Stimulated activated naive CD8-positive, alpha-beta T cell treated with anti-CD3 and anti-CD28 coated beads, Interleukin-15, Interleukin-2, amounts not matched to agents 100 U/mL and 50 U/mL, for 24 hours (primary cell): ENCODE measurements at places on chromosomes 5 and 9.

- no peak for DNase-seq
Measured at GRCh38 chr9:113906411-113907110, 30.5 kb downstream of the ZNF618 start.

DNA sequence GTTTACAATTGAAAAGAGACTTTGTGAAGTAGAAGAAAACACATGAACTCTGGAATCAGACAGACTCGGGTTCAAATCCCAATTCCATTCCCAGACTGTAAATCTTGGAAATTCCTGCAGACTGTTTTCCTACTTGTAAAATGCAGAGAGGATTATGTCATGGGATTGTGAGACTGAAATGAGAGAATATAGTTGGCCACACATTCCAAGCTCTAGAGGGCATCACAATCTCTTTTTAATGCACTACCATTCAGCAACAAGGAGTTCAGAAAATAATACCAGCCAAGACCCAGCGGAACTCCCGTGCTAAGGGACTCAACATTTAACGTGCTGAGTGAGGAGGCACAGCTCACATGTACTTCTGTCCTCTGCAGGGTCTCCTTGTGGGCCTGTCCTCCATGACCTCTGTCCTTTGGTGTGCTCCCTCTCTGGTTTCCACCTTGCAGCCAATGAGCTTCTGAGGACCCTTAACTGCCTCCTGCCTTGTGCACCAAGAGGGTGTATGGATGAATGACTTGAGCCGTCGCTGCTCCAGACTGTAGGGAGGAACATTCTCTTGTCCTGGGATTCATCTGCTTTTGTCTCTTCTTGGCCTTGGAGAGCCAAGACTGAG lies 263.5 kb downstream of the NTRK2 start:
- DNase-seq, result no peak

GRCh38 chr9:70085241-70085640 lies 41.6 kb downstream of the MAMDC2 start:
- DNase-seq, result no peak

- DNase-seq, result no peak
Measured at GRCh38 chr5:76807296-76807695, 11.5 kb upstream of the F2RL1 start.

GRCh38 chr5:92605591-92605990 lies 975.4 kb downstream of the NR2F1-AS1 start:
- no peak for DNase-seq

DNA sequence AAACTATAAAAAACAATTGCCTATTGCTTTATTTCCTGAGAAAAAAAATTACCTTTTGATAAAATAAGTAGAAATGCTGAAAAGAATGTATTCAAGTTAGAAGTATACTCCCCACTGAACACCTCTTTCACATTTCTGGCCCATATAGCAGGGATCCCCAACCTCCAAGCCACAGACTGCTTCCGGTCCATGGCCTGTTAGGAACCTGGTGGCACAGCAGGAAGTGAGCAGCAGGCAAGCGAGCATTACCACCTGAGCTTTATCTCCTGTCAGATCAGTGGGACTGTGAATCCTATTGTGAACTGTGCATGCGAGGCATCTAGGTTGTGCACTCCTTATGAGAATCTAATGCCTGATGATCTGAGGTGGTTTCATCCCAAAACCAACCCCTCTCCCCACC lies 563.9 kb downstream of the RAB3C start:
- DNase-seq, result no peak

DNA sequence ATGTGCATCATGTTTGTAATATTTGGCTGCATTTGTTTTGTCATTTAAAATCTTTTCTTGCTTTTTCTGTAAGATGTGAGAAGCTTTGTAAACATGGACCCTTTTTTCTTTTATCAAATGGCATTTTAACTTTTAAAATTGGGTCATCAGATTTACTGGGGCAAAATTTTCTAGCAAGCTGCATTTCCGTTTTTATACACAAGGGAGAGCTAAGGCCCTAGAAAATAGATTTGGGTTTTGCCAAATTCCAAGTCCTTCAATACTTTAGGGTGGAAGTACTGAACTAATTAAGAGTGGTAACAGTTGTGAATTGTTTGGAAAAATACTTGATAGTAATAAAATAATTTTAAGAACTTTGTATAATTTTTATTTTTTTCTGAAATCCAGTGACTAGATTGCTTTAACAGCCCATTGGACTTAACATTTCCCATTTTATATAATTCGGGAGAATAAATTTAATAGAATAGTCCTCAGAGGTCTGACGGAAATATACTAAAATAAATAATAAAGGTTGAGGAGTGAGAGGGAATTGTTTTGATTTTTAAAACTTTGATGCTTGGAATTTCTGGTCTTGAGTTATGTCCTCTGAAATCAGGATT lies 117.4 kb downstream of the SMARCA2 start:
- no peak for DNase-seq

DNA sequence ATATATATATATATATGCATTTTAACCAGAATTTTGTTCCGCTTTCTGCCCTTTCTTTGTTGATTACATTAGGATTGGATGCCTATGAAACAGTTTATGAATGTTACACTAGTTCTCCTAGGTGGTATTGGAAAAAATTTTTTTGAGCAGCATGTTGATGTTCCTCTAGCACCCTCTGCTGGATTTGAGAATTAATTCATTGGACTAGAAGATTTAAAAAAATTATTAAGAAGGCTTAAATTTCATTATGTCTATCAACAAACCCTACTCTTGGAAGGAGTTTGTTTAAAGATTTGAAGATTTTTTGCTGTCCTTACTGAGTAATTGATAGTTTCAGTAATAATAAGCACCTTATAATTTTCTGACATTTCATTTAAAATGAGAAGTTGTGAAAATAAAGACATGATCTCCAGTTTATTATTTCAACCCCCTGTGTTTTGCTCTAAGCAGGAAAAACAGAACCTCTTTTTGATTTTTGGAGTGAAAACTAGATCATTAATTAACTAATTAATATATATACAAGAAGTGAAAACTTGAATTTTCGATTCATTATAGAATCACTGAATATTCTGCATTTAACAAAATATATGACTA lies 89.6 kb downstream of the CCDC171 start:
- no peak for DNase-seq

DNA sequence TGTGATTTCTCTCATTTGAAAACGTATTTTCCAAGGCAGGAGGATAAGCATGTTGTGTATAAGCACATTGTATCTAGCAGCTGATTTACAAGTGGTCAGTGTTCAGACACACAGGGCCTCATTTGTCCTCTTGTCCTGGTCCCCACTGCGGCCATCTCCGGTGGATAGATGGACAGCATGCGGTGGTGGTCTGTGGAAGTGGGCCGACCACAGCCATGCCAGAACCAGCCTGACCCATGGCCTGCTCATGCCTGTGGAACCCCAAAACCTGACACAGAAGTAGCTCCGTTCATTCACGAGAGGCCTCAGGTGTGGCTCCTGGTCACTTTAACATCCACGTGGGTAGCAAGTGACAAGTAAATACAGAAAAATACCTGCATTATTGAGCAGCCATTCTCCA lies 14.6 kb downstream of the IRX2 start:
- no peak for DNase-seq

DNA sequence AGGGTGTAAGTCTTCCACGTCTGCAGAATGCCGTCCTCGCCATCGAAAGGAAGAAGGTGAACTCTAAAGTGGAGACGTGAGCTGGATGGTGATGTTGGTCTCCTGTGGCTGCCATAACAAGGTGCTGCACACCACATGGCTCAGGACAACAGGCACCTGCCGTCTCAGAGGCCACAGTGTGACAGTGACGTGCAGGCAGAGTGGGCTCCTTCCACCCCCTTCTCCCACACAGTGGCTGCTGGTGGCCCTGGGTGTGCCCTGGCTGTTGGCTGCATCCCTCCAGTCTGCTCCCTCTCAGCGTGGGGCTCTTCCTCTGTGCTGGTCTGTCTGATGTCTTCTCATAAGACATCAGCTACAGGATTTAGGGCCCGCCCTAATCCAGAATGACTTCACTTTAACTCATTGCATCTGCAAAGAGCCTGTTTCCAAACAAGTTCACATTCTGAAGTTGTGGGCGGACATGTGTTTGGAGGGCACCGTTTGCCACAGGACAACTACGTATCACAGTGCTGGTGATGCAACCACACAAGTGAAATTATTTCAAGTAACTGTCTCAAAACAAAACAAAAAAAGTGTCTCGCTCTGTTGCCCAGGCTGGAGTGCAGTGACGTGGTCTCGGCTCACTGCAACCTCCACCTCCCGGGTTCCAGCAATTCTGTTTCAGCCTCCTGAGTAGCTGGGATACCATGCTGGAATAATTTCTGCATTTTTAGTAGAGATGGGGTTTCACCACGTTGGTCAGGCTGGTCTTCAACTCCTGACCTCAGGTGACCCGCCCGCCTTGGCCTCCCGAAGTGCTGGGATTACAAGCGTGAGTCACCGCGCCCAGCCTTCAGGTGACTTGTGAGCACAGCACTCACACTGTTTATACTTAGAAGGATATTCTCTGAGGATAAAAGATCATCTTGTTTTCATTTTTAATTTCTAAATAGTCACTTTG lies 31.2 kb upstream of the CLPTM1L start:
- DNase-seq, result no peak

- DNase-seq, result no peak
Measured at GRCh38 chr5:175248416-175248905, 195.5 kb downstream of the DRD1 start.

GRCh38 chr5:179526978-179527377 lies 23.4 kb upstream of the RUFY1 start:
- DNase-seq, result no peak

GRCh38 chr5:14449052-14449661 lies 132.4 kb upstream of the OTULINL start:
- no peak for DNase-seq

- no peak for DNase-seq
Measured at GRCh38 chr5:172660974-172661373, 19.9 kb downstream of the NEURL1B start.

DNA sequence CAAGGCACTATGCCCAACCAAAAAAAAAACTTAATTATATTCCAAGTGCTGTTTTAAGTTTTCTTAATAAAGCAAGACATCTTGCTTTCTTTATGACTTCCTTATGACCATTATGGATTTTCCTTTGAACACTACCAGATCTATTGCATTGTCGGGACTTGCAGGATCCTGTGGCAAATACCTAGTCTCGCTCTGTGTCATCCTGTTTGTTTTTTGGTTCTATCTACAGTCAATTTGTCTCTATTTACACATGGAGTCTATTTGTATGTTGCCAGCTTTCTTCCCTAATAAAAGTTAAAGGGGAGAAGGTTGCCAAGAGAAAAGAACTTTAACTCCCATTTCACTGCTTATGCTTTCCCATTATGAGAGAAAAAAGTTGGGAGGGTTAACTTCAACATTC lies 4.9 kb downstream of the HINT1 start:
- DNase-seq, result no peak

GRCh38 chr5:179408611-179409010 lies 63.4 kb upstream of the ADAMTS2 start:
- DNase-seq, result no peak

DNA sequence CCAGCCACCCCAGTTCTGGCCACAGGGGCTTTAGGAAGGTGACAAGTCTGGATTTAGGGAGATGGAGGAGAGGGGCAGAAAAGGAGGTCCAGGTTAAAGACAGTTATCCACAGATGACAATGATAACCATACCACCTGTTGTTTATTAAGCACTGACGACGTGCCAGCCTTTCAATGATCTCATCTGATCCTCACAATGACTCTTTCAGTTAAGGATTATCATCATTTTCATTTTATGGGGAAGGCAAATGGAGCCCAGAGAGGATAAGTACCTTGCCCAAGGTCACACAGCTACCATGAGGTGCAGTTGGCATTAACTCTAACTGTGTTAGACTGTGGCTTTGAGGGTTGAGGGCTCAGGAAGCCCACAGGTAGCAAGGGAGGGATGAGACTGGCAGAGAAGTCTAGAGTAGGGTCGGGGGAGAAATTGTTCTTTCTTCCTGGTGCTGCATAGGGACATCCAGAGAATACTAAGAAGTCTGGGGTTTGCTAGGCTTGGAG lies 21.5 kb upstream of the JADE2 start:
- no peak for DNase-seq

GRCh38 chr5:160850421-160850820 lies 1.6 kb downstream of the ATP10B start:
- DNase-seq, result no peak

DNA sequence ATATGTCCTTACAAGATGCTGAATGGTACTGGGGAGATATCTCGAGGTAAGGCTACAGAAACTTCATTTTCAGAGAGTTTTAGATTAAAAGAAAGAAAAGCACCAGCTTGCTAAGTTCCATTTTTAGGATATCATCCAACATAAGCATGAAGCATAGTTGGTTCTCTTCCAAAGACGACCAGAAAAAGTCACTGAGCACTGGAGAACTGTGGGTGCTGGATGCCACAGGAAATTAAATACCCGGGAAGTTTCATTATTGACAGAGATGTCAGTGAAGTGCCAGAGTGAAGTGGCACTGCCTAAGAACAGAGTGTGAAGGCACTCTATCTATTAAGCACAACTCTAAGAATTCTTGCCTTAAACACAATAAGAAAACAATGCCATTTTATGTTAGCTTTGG lies 76.8 kb downstream of the PIK3R1 start:
- DNase-seq, result no peak

DNA sequence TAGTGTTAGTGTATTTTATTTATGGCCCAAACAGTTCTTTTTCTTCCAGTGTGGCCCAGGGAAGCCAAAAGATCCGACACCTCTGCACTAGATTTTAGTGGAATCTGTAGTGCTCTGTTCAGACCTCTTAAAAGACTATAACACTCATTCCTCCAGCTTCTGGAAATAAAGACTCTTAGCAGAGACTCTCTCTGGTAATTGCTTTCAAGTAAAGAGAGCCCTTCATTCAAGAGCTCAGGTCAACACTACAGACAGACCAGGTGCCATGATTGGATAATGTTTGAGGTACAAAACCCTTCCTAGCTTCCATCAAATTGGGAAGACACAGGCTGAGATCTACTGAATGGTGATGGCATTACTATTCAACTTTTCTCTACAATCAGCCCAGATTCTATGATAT lies 255.8 kb downstream of the PRDM9 start:
- no peak for DNase-seq

GRCh38 chr5:167861129-167861927 lies 430.1 kb upstream of the WWC1 start:
- DNase-seq, result peak; percentile 2

- DNase-seq, result no peak
Measured at GRCh38 chr5:111847052-111847925, 90.3 kb upstream of the NREP start.

- DNase-seq, result no peak
Measured at GRCh38 chr9:107316795-107317661, 33.9 kb downstream of the RAD23B start.

- DNase-seq, result no peak
Measured at GRCh38 chr5:65066387-65067146, 297.8 kb downstream of the CWC27 start.
